ENCODE measurements at places on chromosomes 1 and 21.

DNA sequence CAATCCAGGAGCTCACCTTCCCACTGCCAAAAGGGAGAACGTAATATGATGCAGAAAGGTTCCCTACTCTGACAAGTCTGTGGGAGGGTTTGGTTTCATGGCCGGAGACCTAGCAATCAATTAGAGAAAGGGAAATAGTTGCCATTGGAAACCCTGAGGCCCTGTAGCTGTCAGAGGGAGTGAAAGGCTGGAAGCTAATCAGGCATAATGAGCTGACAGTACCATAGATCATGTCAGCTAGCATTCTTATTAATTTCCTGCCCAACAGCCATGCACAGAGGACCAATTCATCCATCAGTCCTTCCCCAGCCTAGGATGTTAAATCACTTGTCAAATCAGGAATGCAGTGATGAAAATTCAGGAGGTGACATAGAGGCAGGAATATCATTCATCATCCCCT lies 527.3 kb downstream of the PLPP3 start:
- DNase-seq, result no peak

DNA sequence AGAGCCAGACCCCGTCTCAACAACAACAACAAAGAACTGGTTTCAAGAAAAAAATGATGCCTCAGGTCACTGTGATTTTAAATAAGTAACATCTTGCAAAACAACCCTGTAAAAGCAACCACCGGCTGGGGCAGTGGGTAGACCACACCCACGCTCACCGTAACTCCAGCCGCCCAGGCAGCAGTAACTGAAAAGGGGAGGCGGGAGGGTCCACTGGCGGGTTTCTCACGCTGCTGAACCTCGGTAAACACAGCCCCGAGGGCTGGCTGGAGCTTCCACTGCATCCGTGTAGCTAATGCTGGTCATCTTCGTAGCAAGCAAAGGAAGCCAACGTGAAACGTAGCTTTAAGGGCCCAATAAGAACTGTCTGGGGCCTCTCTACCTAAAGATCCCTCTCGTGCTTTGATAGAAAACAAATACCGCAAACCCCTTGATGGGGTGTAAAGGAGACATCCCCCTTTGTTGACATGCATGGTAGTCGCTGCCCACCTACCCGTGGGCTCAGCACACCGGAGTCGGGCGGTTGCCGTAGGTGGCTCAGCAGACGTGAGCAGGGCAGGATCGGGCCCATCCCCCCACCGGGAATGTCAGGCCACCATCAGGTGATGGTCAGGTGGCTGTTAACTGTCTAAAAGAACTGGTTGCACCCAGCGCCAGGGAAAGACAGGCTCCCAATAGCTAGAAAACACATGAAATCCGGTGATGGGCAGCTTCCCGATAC lies 4.2 kb downstream of the C1orf159 start:
- no peak for DNase-seq

- DNase-seq, result peak; percentile 38
These were observed 122.8 kb upstream of the RAB4A start for GRCh38 chr1:229148041-229148671.

GRCh38 chr21:20642681-20643080 lies 355.5 kb upstream of the NCAM2 start:
- no peak for DNase-seq

DNA sequence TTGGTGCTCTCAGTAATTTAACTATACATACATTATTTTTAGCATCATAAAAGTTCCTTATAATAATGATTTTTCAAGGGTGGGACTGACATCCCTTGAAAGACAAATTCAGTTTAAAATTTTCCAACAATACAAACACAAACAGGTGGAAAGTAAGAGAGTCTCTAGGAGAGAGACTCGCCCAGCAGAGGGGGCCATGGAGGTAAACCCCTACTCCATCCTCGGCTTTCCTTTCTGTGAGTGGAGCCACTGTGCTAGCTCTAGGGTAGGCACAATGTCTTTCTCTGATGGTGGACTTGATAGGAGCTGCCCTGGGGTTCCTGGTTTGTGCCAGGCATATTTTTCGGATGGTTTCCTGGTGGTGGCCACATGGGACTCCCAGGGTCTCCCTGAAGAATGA lies 8.3 kb downstream of the CSMD2 start:
- no peak for DNase-seq

DNA sequence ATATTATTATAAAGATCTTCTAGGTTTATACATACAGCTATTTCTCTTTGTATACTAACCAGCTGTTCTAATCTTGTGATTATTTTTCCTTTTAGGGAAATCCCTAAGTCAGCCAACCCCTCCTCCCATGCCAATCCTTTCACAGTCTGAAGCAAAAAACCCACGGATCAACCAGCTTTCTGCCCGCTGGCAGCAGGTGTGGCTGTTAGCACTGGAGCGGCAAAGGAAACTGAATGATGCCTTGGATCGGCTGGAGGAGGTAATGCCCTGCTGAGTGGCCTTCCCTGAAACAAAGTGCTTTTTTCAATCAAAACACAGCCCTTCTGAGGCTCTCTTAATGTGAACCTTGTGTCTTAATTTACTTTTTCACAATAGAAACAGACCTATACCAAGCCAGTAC lies 32.4 kb upstream of the BMP8A start:
- no peak for DNase-seq

- peak; percentile 87 for DNase-seq
These were observed at the start of gene FAM78B for GRCh38 chr1:166166698-166167571. TSS of gene FAM78B (minus strand) at chr1:166167001. CDS start at chr1:166166248, 753 bp downstream.

- no peak for DNase-seq
These were observed 27.7 kb upstream of the FMO1 start for GRCh38 chr1:171220581-171221054.

- DNase-seq, result peak; percentile 46
These were observed 13.4 kb upstream of the AGPAT3 start for GRCh38 chr21:43851593-43851992.

GRCh38 chr1:42176902-42177519 lies 12.5 kb upstream of the GUCA2A start:
- peak; percentile 31 for DNase-seq

DNA sequence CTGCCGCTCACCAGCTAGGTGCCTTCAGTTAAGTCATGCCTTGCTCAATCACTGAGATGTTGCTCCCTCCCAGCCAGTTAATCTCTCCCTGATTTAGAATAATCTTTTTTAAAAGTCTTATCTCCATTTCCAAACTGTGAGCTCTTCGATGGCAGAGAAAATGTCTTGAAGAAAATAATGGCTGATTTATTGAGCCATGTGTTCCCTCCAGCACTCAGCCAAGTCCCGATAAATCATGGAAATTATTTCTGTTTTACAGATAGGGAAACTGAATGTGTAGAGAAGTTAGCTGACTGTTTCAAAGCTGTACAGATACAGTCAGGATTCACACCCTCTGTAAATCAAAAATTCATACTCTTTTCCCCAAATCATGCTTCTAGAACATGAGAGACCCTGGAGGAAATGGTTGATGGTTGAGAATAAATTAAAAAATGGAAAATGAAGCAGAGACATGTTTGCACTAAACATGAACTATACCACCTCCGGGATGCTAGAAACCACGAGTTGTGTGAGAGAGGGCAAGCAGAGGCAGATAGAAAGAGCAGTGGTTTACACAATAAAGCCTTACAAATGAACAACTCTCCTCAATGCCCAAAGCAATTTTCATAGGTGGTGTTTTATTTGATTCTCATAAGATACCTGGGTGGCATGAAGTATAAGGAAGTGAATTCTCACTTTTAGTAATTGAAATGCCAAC lies 376.4 kb downstream of the PLPP3 start:
- no peak for DNase-seq

DNA sequence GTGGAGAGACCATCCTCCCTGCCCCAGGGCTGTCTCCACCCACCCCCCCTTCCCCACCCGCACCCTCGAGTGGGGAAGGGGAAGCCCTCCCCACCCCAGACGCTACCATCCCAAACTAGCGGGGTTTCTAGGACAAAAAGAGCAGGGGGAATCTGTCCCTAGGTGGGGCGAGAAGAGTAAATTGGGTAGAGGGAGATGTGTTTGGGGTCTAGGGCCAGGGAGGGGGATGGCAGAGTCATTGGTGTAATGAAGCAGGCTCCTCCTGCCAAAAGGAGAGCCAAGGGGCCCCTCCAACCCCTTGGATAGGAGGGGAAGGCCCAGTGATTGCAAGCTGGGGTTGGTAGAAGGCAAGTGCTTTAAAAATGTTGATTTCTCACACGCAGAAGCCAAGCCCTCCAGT lies 10.0 kb downstream of the MEX3A start:
- DNase-seq, result no peak

GRCh38 chr1:210681158-210681557 lies 352.5 kb downstream of the HHAT start:
- DNase-seq, result no peak

DNA sequence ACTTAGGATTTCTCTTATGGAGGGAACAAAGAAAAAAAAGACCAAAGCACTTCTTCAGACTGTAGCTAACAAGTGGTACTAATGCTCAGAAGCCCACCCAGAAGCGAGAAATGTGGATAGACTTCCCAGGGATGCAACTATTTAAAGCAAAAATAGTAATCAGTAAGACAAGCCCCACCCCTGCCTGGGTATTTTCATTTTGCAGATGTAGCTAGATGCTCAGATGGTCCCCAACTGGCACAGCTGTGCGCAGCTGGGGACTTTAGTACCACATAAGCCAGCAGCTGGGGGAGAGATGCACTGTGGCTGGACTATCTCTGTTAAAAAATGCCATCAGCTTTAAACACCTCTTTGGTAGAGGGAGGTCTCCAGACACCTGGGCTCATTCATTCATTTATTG lies 77.8 kb upstream of the SPAG17 start:
- DNase-seq, result no peak

DNA sequence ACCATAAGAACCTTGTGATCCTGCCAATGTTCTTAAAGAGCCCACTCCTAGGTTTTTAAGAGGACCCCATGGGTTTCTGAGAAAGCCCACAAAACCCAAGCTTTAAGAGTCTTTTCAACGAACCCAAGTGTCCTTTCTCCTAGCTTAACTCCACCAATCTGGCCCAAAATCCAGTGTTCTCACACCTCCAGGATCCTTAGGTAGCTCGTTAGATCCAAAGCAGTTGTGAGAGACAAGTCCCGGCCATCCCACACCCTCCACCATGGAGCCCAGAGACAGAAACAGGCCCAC lies 1.7 kb downstream of the DENND4B start:
- DNase-seq, result no peak

DNA sequence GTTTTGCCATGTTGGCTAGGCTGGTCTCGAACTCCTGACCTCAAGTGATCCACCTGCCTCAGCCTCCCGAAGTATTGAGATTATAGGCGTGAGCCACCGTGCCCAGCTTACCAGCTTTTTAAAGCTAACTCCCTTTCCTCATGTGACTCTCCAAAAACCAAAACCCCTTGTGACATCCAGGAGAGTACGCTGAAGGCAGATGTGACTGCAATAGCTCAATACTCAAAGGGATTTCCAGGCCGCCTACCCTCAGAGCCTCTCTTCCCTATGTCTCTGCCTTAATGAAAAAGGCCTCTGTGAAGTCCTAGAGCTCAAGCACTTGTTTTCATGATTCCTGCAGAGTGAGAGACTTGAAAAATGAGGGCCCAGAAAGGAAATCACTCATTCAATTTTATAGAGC lies 82.6 kb downstream of the TEX35 start:
- no peak for DNase-seq

- no peak for DNase-seq
These were observed 43.2 kb downstream of the SDCCAG8 start for GRCh38 chr1:243299069-243299468.

DNA sequence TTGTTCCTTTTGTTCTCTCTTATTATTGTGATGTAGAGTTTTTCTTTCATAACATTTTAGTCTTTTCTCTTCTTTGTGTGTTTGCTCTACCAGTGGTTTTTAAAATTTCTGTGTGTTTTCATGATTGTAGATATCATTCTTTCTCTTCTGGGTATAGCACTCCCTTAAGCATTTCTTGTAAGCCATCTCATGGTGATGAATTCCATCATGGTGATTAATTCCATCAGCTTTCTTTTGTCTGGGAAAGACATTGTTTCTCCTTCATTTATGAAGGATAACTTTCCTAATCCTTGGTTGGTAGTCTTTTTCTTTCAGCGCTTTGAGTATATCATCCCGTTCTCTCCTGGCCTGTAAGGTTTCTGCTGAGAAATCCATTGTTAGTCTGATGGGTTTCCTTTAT lies 22.7 kb downstream of the CD55 start:
- no peak for DNase-seq

- DNase-seq, result no peak
These were observed 19.7 kb upstream of the PRSS38 start for GRCh38 chr1:227795732-227796131.

- no peak for DNase-seq
These were observed 293.5 kb downstream of the NTNG1 start for GRCh38 chr1:107434361-107434693.

- no peak for DNase-seq
These were observed 64.7 kb downstream of the S100B start for GRCh38 chr21:46540087-46540710.

- no peak for DNase-seq
These were observed 12.4 kb upstream of the MT1HL1 start for GRCh38 chr1:237016626-237017025.

GRCh38 chr1:81449786-81450185 lies 350.9 kb upstream of the ADGRL2 start:
- DNase-seq, result no peak

- DNase-seq, result no peak
These were observed 502.2 kb downstream of the PLPP3 start for GRCh38 chr1:56077206-56077605.

DNA sequence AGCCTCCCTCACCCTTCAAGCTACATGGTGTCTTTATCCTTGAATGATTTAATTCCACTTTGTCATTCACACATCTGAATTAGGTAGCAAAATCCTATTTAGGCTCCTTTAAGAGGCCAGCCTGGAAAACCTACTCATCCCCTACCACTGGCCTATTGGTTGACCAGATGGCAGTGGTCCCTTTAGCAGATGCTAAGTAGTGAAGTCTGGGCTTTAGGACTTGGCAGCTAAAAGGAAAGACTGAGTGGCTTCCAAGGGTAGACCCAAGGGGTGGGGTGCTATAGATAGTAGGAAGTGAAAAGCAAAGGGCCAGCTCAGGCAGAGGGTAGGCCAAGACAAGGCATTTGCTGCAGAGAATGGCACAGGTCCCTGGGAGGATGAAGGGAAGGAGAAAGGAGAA lies 46.6 kb downstream of the KCNJ6 start:
- no peak for DNase-seq

GRCh38 chr1:29428280-29428615 lies 191.9 kb downstream of the PTPRU start:
- no peak for DNase-seq

GRCh38 chr1:110207831-110208230 lies 2.3 kb upstream of the KCNC4 start:
- peak; percentile 85 for DNase-seq

- DNase-seq, result no peak
These were observed 3.9 kb downstream of the KCNA10 start for GRCh38 chr1:110515041-110515440.

DNA sequence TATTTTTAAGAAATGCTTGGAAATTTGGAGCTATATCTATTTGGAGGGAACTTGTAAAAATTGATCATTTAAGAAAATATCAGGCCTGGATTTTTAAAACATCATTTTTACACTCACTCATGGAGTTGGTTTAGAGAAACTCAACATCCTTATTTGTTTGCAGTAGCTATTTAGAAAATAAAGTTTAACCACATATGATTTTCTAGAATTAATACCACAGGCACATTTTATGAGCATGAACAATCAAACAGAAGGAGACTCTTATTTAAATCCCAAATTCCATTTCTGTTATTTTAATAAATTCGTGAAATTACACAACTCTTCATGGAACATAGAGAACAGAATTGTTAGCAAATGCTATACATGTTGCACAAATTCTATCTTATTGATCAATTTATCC lies 3.2 kb downstream of the CDKN2C start:
- DNase-seq, result no peak

GRCh38 chr1:208151728-208152598 lies 92.2 kb downstream of the PLXNA2 start:
- DNase-seq, result no peak
